Posterior cingulate gyrus (tissue), 11 donors: ENCODE measurements at places on chromosomes 3 and 15.

DNA sequence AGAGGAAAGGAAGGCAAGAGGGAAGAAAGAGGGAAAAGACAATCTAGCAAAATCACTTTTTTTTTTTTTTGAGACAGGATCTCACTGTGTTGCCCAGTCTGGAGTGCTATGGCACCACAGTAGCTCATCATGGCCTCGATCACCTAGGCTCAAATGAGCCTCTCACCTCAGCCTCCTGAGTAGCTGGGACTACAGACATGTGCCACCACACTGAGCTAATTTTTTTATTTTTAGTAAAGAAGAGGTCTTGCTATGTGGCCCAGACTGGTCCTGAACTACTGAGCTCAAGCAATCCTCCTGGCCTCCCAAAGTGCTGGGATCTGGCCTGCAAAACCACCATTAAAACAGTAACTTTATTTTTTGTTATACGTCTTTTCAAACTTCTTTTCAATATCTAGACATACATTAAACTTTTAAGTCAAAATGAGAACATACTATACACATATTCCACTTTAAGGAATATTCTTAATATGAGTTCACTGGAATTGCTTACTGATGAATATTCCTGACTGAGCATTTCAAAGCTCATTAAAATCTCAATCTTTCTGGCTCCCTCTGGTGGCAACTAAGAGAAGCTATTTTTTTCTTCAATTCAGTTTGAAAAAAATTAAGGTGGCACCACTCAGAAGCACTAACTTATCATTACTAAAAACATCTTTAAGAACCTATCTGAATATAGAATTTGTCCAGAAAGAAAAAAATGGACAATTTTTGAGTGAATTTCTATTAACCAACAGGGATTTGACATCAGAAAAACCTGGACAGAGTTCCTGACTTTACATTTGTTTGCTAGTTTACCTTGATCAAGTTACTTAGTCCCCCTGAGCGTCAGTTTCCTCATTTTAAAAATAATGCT lies 40.9 kb downstream of the UACA start:
- no peak for DNase-seq

GRCh38 chr3:15063656-15064286 lies 1.3 kb downstream of the MRPS25 start:
- no peak for DNase-seq

GRCh38 chr15:64634027-64634426 lies 141.4 kb downstream of the RBPMS2 start:
- no peak for DNase-seq

DNA sequence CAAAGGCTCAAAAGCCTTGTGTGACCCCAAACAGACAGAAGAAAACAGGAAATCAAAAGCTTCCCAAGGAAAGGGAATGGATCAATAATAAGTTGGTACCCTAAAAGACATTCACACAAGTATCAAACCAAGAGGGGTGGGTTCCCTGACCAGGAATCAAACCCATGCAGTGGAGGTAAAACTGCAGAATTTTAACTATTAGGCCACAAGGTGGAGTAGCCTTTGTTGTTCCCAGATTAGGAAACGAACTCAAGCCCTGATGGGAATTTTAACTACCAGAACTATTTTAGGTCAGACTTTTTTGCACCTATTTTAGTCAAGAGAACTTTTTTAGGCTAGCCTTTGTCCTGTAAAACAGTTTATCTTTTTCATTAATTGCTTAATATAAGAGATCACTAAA lies 31.4 kb downstream of the SETMAR start:
- no peak for DNase-seq

DNA sequence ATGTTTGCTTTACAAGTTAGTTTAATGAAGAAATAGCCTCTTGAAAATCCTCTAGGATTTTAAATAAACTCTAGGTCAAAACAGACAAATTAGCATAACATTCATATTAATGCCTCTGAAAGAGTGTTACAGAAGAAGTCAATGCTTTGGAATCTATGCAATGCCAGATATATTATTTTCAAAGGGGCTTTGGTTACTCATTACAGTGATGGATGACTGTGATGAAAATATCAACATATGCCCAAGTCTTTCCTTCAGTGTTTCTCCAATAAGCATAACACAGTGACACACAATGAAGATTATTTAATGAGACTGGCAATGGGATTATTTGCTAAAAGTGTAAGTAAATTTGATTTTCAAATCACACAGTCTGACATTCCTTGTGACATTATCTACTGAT lies 1247.2 kb downstream of the ROBO2 start:
- DNase-seq = no peak

DNA sequence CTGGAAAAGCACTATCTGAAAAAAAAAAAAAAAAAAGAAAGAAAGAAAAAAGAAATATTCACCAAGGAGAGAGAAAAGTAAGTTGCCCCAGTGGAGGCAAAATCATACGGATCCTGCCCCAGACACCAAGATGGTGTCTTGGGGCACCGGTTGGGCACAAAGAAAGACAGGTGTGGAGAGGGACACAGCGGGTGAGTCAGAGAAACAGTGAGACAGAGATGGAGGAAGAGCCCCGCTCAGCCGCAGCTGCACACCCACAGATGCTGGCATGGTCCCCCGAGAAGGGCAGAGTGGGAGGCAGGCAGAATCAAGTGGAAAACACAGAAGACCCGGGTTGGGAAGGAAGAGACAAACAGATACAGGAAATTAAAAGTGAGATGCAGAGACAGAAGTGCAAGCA lies 129.7 kb upstream of the SMAD3 start:
- no peak for DNase-seq

DNA sequence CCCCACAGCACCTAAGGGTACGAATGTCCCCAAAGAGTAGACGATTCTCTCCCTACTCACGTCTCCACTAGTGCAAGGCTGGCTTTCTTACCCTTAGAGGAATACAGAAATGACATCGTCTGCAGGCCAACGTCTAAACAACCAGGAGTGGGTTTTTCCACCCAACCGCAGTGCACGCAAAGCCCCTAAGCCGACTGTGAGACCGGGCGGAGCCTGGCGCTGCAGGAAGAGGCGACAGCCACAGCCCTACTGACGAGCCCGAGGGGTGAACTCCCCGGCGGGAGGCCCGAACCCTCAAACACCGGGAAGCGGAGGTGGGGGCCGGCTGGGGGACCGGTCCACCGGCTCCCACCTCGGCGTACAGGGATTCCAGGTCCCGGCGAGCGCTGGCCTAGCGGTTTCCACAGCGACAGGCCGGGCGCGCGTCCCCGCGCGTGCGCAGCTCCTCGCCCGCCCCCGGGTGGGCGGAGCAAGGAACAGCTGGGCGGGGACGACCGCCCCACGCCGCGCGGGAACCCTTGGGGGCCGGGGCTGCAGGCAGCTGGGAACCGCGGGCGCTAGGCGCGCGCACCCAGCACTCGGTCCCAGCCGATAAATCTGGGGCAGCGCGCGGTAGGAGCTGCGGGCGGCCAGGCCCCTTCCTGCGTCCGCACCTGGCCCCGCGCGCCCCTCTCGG lies at the start of the genes CEP19 and PIGX:
TSS of gene CEP19 (minus strand) at position 413 of the 676 bp plus-strand sequence. CDS start 3,593 bp downstream, outside the sequence.
TSS of gene PIGX (plus strand) at position 540 of the 676 bp plus-strand sequence.
- DNase-seq = peak; percentile 86

DNA sequence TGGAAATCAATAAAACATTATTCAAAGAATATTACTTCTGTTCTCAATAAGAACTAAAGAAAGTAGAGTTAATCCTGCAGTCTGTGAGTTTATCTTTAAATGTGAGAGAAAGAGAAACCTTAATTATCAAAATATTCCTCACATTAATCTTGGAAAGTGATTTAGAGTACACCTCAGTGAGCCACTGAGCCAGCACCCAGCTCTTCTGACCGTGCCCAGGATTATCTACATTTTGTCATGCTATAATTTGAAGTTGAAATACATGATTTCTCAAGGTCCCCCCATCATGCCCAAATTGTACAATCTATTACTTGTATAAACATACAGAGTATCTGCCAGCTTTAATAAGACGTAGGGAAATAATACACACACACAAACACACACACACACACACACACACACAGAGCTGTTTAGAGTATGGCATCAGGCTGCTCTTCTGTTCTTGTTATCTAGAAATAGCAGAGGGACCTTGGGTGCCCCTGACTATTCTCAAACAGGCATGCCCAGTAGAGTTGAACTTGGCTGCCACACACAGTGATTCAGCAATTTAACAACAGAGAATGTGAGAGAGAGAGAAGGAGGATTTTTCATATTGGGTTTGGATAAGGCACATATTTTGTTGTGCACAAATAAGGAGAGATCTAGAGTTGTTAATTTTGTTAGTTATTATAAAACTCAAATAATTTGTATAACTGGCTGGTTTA lies 74.4 kb downstream of the P2RY1 start:
- DNase-seq = no peak

GRCh38 chr3:48696156-48696555 lies 10.4 kb upstream of the NCKIPSD start:
- DNase-seq = no peak

GRCh38 chr3:150242220-150242936 lies 165.7 kb upstream of the TSC22D2 start:
- DNase-seq = no peak

DNA sequence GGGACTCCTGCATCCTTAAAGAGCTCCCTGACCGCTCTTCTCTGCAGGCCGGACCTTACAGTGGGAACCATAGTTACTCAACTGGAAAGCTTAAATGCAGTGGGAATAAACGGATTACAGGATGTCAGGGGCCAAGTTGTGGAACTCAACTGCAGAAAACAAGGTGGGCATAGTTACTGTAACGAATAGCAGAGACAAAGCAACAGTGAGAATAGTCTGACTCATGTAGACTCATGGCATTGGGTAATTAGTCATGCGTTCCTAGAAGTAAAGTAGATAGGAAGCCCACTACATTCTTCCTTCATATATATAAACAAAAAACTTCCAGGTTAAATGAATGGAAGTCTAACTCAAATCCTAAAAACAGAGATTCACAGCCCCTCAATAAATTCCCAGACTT lies 95.5 kb upstream of the CHRNA7 start:
- no peak for DNase-seq

DNA sequence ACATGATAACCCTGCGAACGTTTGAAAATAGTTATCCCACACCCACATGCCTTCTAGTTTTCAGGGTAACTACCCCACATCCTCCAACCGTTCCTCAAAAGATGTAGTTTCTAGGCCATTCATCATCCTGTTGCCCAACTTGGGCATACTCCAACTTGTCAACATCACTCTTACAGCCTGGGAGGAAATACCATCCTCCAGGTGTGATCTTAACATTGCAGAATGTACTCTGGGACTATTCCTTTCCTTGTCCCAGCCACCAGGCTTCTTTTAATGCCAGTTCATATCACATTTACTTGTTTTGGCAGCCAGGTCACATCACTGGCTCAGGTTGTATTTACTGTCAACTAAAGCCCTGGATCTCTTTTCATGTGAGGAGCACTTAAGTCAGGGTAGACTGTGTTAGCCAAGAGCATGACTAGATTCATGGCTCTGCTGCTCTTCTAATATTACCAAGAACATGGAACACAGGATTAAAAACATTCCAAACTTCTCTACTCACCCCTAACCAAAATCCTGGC lies 4.0 kb upstream of the DENND6A start:
- no peak for DNase-seq

DNA sequence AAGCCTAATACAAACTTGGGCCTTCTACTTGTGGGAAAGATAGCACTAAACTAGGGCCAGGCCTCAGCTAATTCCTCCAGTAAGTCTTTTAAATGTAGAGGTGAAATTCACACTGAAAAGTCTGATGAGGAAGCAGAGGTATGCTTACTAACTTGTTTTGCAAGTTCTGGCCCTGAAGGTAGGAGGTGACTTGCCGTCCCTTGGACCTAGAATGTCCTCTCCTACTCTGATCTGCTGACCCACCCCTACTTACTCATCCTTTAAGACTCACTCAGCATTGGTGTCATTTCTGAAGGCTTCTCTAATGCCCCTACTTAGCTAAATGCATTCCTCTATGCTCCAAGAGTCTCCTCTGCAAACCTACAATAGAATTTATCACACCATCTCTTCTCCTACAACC lies 19.4 kb downstream of the RIOX2 start:
- DNase-seq = no peak

GRCh38 chr3:8532251-8532871 lies 30.7 kb downstream of the LMCD1 start:
- no peak for DNase-seq

DNA sequence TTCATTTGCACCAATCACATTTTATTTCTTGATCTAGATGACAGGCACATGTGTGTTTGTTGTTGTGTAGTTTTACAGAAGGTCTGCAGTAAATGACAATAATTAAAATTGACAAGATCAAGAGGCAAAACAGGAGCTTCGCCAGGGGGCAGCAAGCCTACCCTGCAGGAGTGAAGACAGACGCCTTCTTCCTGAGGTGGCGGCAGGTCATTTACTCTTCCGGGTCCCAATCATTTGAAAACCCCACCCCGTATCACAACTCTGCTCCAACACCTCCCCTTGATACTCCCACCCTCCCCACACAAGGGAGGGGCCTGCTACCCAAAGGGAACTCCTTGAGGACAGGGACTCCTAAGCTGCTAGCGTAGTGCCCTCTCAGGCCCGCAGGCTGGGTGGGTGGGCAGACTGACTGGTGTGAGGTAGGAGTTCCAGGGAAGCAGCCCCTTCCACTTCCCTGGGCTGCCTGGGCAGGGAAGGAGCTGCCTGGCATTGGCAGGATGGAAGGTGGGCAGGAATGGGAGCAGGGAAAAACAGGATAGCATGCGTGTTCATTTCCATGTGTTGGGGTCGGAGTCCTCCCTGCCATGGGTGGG lies 13.1 kb downstream of the CHDH start:
- DNase-seq = no peak

GRCh38 chr3:121974601-121975111 lies 47.4 kb downstream of the ILDR1 start:
- no peak for DNase-seq

DNA sequence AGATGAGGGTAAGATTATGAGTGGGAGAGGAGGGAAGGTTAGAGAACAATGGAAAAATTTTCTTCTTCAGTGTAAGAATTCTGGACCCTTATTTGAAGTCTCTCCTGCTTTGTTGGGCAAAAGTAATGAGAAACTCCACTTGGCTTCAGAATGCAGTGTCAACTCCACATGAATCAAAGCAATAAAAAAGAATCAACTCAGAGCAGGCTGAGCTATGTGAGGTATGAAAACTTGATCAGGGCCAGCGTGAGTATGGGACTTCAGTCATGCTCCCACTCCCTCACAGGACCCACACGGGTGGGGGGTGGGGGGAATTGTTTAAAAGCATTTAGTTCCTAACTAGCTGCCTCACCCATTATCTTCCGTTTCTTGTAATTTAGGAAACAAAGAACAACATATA lies 502.2 kb downstream of the PDCD6IP start:
- no peak for DNase-seq
